ENCODE measurements at places on chromosomes 7 and 10. TPM values are rescaled to one million over a fixed set of nuclear protein-coding genes. Genes with fewer than 3 reads are reported as not detected.

The RAMP3 gene
- not detected for total RNA-seq

DNA sequence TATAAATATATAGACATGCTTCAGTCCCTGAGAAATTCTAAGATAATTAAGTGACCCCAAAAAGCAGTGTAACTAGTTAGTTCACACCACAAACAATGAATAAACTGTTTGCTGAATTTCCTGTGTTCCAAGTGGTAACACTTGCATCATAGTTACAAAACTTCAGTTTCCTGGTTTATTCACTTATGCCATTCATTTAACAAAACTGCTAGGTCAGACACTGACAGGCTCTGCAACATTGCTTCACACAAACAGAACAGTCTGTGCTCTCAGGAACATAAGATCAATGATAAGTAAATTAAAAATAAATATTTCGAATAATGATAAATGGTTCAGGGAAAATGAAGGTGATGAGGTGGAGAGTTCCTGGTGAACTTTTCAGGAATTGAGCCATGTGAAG, 133.3 kb upstream of the NAMPT start:
- DNase-seq = peak; percentile 90

The NEURL1 gene
- 1.1 TPM for total RNA-seq

- no peak for DNase-seq
These were observed 50.6 kb downstream of the NKX6-2 start for GRCh38 chr10:132735341-132735775.

The GIMAP4 gene
- not detected for total RNA-seq

The ASB10 gene
- not detected for total RNA-seq

The SEMA3A gene
- 60.3 TPM for total RNA-seq

DNA sequence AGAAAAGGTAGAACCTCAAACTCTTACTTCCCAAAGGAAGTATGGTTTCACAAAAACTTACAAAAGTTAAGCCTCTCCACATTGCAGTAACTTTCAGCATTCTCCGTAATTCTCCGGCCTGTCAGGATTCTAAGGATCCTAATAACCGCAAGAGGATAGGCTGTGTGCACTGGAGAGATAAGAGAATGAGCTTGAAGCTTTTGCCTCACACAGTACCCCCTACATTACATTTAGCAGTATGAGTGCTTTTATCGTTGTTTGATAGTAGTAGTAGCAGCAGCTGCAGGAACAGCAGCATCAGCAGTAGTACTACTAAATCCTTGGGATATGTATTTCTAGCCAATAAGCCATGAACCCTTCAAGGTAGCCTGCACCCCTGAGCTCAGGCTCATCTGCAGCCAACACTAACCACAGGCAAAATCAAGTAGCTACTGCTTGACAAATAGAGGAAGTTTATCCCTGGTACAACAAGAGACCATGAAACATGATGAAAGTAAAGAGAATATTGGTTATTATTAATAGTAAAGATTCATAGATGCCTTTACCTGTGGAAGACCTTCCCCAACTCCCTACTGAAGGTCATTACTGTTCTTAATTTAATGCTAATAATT, 222.6 kb upstream of the CNTNAP2 start:
- DNase-seq = no peak

GRCh38 chr10:116674901-116675423, 54.2 kb downstream of the PNLIPRP2 start:
- DNase-seq = no peak

The INHBA gene
- 5.0 TPM for total RNA-seq

- DNase-seq = no peak
These were observed 178.7 kb downstream of the TNS3 start for GRCh38 chr7:47402941-47403866.

DNA sequence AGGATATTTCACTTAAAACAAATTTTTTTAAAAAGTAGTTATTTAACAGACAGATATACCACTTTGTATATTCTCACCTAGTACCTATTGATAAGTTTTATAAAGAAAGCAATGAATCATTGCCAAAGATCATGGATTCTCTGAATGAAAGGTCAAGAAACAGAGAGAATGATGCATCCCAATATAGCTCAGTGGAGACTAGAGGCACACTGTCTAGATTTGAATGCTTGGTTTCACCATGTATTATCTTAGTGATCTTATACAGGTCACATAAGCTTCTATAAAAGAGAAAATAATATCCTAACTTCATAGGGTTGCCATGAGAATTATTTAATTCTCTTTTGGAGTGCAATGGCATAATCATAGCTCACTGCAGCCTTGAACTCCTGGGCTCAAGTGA, 87.0 kb upstream of the LRRN3 start:
- DNase-seq = no peak

The MBL2 gene
- not detected for total RNA-seq

GRCh38 chr7:39300276-39300675, 265.9 kb upstream of the YAE1 start:
- DNase-seq = no peak

DNA sequence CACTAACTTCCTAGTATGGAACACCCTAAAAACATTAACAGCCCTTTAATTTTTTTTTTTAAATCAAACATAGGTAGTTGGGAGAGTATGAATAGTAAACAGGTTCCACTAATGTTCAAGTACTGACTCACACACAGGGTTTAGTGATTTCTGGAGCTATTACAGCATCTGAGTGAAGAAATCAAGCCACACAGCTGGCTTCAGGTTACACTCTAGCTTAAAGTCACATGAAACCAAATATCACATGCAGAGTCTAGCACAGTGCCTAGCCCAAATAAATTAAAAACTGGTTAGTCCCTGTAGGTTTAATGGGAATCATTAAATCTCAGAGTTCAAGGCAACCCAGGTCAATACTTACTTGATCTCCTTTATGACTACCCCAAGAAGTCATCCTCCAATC, 11.6 kb downstream of the PANK1 start:
- DNase-seq = peak; percentile 88

All from bronchial epithelial cell (primary cell).